ENCODE measurements at places on chromosomes 12 and 14. TPM values are rescaled to one million over a fixed set of nuclear protein-coding genes. Genes with fewer than 3 reads are reported as not detected.
A peak's percentile ranks its signal among the peaks of the same experiment; 100 is the strongest.

Gene CCND2
- not detected for total RNA-seq

Gene GLIPR1L1
- not detected for total RNA-seq

Gene PTPRQ
- total RNA-seq = 0.22 TPM

Gene NEUROD4
- total RNA-seq = not detected

Gene RNASE1
- total RNA-seq = 1.6 TPM

Gene RERG
- total RNA-seq = not detected

Gene LRRC43
- not detected for total RNA-seq

Gene LPAR5
- 0.27 TPM for total RNA-seq

Gene NOVA1
- total RNA-seq = not detected

Gene ACSM4
- total RNA-seq = not detected

Gene CEBPE
- not detected for total RNA-seq

Gene IRAK3
- 0.02 TPM for total RNA-seq

Gene KRT4
- total RNA-seq = not detected

Gene PAX9
- total RNA-seq = 2.2 TPM

Gene BDKRB2
- 3.8 TPM for total RNA-seq

Gene RPAP3
- 40.3 TPM for total RNA-seq

Gene IL31
- not detected for total RNA-seq

Gene CCDC196
- not detected for total RNA-seq

- DNase-seq = no peak
Measured at GRCh38 chr12:29505122-29505521, 7.6 kb upstream of the OVCH1 start.

DNA sequence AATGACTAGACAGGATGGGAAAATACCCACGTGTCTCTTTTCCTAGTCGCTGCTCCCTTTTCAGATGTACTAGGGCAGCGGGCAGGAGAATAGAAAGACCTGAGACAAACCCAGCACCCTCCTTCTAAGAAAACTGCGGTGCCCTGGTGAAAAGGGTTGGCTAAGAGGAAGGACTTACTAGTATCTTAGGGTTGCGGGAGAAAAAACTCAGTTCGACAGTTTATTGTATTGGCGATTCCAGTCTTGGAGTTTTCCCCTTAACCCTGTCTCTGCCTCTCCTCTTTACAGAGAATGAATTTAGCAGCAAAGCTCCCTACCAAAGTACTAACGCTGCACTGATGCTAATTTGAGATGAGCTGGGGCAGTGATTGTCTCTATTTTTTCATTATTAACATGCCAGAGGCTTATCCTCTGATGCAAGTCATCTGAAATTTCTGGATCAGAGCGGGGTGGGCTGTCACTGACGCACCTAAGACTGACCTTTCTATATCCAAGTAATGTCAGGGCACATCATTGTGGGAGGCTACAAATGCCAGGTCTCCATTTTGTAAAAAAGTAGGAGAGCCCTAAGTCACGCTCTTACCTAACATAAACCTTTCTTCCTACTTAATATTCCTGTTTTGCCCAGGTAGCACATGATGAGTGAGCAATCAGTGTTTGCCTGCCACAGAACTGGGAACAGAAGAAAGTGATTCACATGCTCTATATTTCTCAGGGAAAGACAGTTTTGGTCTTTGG lies 916 bp upstream of the PAWR start:
- DNase-seq = peak; percentile 57

GRCh38 chr14:31837031-31837430 lies 240.1 kb upstream of the ARHGAP5 start:
- DNase-seq = no peak

DNA sequence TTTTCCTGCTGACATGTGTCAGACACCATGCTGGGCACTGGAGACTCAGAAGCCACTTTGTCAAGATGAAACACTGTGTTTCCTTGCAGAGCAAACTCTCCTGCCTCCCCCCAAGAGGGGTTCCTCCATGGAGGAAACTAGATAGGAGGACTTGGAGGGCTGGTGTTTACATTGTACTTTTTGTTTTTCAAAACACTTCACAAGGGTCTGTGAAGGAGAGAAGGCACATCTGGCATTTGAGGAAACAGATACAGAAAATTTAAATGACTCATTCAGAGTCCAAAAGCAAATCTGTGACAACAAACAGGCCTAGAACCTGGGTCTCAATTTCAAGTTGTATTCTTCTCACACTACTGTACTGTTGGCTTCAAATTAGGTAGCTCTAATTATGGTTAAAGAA lies 6.7 kb upstream of the CDKL1 start:
- DNase-seq = peak; percentile 21

GRCh38 chr12:45305907-45306306 lies 90.0 kb downstream of the ANO6 start:
- DNase-seq = no peak

DNA sequence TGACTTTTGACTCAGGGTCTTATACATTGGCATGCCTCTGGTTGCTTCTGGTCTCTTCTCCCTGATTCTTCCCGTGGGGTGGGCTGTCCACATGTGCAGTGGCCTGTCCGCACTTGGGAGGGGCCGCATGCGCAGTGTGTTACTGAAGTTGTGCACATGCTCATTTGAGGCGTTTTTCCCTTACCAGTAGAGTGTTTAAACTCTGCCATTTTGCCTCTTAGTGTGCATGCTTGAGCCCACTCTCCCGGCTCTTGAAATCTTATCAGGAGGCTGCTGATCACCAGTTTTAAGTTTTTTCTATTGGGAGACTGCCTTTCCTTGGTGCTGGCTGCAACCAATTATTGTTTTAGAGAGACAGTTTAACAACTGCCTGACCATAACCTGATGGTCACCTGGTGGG lies 32.1 kb upstream of the HECTD1 start:
- DNase-seq = no peak

DNA sequence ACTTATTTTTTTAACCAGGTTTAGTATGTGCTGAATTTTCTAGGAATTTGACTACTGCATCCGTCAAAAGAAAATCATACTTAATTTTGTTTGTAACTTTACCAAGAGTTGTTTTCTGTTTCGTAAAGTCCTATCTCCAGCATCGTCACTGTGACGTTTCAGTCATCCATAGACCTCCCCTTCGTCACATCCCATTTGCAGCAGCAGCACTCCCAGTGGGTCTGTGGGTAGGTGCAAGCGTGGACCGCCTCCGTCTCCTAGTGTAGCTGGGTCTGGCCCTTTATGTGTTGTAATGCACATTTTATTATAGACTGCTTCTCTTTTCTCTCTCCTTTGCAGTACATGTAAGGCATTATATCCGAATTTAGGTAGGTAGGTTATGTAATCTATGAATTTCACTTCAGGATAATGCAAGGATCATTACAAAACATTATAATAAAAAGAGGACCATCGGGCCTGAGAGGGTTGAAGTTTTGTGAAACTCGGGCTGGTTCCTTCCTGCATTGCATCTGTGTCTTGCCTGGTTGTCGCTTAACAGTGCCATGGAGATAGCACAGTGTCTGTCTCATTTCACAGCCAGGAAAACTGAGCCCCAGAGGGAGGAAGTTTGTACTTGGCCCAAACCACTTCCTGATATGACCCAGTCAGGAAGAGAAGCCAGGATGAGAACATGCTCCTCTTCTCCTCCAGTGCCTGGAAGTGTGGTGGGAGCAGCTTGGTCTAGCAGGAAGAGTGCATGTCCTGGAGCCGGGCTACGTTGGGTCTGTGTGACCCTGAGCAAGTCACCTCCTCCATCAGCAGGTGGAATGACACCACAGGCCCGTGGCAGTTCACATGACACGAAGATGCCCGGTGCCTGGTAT lies 41.3 kb downstream of the EVL start:
- DNase-seq = no peak

DNA sequence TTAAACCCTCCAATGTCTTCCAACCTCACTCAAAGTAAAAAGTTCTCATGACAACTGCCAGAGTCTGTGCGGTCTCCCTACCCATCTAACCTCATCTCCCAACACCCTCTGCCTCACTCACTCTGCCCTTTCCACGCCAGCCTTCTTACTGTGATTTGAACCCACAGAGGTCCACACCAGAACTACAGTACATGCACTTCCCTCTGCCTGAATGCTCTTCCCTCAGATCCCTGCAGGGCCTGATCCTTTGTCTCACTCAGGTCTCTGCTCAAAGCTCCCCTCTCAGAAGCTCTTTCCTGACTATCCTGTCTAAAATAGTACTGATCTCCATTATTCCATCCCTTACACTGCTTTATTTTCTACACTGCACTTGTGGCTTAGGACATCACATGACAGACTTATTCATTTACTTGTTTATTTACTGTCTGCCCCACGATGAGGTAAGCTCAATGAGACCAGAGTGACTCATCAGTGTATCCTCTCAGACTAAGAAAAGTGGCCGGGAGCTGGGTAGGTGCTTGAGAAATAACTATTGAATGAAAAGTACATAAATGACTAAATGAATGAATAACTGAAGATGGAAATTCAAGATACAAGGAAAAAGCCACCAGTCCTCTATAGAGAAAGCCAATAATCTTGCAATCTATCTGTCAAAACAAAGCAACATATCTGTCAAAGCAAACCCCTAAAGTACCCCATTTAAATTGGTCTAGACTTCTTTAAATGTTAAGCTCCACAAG lies 17.1 kb downstream of the POMT2 start:
- DNase-seq = peak; percentile 97

DNA sequence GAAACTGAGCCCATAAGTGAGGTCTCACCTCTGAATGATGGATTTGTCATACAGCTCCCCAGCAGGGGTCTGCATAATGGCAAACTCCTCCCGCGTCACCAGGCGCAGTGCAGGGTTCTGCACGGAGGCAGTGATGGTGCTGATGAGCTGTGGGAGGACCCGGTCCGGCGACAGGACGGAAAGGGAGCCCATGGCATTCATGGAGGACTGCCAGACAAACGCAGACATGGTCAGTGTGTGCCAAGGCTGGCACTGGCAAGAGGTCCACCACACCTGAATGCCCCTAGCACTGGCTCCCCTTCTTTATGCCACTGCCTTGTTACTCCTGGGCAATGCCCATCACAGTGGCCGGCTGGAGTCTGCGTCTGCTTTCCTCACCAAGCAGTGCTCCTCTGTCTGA lies 32.7 kb downstream of the GCN1 start:
- no peak for DNase-seq

DNA sequence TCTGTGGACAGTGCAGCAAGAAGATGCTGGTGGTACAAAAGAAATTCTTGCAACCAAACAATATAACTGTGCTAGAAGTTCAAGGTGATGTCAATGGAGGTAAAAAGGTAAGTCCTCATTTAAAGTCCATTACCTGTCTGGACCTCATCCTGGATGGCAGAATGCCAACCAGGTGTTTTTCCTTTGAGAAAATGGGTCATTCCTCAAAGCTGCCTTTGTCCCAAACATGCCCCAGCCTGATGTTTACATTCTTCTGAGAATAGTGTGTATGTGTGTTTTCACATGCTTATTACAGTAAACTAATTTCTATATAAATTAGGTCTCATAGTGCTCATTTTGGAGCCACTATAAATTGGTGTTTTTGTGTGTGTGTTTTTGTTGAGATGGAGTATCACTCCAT lies 24.9 kb downstream of the ACTR6 start:
- DNase-seq = no peak

DNA sequence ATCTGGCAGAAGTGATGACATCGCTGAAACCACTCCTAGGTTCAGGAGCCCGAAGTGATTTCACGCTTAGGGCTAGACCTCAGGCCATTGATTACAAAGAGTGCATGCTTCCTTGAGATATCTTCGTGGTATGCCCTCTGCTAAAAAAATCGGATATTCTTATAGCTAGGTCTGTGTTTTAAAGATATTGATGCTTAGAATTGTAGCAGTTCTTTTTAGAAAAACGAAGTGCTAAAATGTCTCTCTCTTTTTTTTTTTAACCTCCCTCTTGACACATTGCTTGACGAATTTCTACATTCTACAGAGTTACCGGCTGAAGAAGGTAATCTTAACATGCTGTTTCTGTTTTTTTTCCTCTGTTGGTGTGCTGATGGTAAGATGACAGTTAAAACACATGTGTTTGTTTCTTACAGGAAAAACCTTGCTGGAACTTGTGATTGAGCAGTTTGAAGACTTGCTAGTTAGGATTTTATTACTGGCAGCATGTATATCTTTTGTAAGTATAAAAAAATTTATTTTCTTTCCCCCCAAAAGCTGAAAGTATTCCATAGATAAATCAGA lies 1.3 kb downstream of the ATP2A2 start:
- peak; percentile 56 for DNase-seq

GRCh38 chr12:67534681-67535080 lies 113.9 kb upstream of the DYRK2 start:
- peak; percentile 86 for DNase-seq

GRCh38 chr12:68939505-68939904 lies 6.5 kb upstream of the CPM start:
- no peak for DNase-seq

DNA sequence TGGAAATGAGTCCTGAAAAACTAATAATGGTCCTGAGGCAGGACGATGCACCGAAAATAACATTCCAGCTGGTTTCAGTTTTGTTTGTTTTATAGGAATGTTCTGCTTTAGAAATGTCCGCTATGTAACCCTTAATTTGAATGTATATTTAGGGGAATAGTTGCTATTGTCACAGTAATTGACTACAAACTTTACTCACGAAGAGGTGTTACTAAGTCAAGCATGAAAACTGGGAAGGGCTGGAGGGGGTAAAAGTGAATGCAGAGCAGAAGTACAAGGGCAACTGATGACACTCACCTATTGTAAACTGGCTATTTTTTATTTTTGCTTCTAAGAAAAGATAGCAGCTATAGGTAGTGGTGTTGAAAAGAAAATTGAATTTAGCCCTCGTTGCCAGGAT lies 230.7 kb upstream of the SYT10 start:
- no peak for DNase-seq

GRCh38 chr14:96938946-96939345 lies 141.8 kb downstream of the VRK1 start:
- no peak for DNase-seq

DNA sequence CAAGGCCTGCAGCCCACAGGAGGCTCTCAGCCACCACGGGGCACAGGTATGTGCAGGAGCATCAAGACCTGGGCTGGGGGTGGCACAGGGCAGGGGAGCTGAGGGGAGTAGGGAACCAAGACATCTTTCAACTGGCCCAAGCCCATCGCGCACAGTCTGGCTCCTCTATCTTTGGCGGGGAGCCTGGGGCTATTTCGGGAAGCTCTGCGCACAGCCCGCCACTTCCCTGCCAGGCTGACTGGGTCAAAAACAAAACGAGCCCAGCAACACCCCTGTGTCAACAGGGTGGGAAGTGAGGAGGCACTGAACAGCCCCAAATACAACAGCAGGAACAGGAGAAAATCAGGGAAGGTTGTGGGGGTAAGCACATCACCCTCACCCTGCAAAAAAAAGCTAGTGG lies 83.9 kb downstream of the ARL6IP4 start:
- DNase-seq = no peak

- no peak for DNase-seq
Measured at GRCh38 chr12:114275086-114275485, 130.9 kb downstream of the TBX5 start.

DNA sequence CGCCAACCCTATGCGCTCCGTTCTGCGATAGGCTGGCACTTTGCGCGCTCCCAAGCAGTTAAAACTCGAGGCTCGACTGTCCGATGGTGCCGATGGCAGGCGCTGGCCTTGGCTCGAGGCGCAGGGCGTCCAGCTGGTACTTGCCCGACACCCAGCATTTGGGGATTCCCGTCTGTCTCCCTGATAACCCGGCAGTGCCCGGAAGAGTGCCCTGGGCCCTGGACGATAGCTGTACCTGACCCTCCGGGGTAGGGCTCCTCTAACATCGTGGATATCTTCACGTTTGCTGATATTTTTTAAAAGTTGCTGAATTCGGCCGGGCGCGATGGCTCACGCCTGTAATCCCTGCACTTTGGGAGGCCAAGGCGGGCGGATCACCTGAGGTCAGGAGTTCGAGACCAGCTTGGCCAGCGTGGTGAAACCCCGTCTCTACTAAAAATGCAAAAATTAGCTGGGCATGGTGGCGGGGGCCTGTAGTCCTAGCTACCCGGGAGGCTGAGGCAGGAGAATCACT lies 908 bp upstream of the WIF1 start:
- DNase-seq = no peak
